ENCODE measurements at places on chromosomes 2 and 18. TPM values are rescaled to one million over a fixed set of nuclear protein-coding genes. Genes with fewer than 3 reads are reported as not detected.
A peak's percentile ranks its signal among the peaks of the same experiment; 100 is the strongest.

The APOB gene
- polyA plus RNA-seq: 0.34 TPM

GRCh38 chr2:108293850-108294249 lies 5.2 kb downstream of the SULT1C2 start:
- H3K27me3 ChIP-seq: no peaks in the 10 kb centered on the region
- no peaks in the 10 kb centered on the region for H3K4me1 ChIP-seq
- no peaks in the 10 kb centered on the region for H3K36me3 ChIP-seq
- no peak overlapping the region for H3K27ac ChIP-seq

GRCh38 chr2:105184420-105184819 lies 57.1 kb upstream of the GPR45 start:
- H3K27ac ChIP-seq: no peak overlapping the region
- peaks cover 5% of the 10 kb centered on the region for H3K27me3 ChIP-seq
- H3K4me3 ChIP-seq: no peak overlapping the region
- no peak for DNase-seq

GRCh38 chr2:10027660-10028330 lies 15.6 kb upstream of the KLF11 start:
- H3K4me1 ChIP-seq: no peaks in the 10 kb centered on the region
- H3K4me3 ChIP-seq: no peak overlapping the region
- H3K36me3 ChIP-seq: no peaks in the 10 kb centered on the region
- no peak overlapping the region for H3K27ac ChIP-seq
- no peaks in the 10 kb centered on the region for H3K27me3 ChIP-seq

The GPAT2 gene
- 6.9 TPM for polyA plus RNA-seq

DNA sequence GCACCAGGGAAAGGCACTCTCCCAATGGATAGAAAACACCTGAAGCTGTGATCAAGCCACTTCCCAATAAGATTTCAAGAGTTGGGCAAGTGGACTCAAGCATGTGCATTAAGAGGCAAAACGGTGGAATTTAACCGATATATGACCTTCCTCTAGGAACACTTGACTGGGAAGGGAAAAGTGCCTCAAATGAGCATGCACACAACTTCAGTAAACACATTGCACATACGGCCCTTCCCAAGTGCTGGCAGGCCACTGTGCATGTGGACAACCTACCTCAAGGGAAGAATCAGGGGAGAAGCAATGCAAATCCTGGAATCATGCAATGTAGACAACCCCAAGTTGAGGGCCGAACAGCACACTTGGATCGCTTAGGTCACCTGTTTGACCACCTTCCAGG lies 23.9 kb upstream of the SH3RF3 start:
- no peak overlapping the region for H3K27ac ChIP-seq
- DNase-seq: no peak

DNA sequence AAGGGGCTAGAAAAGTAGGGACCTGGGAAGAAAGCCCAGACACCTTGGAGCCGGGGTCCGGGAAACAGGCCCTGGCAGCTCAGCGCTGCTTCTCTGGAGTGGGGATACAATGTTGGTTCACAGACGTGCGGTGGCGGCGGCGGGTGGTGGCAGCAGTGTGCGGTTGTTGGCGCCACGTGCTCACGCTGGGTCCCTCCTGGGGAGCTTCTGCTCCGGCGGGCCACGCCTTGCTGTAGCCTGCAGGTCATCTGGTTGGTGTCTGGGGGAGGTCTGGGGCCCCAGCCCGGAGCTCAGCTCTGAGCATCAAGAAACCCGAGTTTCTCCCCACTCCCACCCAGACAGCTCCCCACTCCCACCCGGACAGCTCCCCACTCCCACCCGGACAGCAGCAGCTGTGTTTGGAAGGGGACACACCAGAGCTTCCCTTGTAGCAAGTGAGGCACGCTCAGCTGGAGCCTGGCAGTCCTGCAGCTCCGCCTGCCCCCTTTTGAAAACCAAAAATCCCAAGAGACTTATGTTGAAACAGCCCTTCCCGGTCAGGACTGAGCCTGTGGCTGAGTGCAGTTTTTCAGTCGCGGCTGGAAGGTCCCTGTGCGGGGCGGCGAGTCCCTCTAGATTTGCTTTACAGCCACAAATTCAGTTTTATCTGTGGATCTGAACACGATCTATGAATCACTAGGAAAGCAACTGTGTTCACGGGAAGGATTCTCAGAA lies 46.9 kb downstream of the NFATC1 start:
- peaks cover 44% of the 10 kb centered on the region for H3K4me1 ChIP-seq
- no peak overlapping the region for H3K27ac ChIP-seq
- no peaks in the 10 kb centered on the region for H3K27me3 ChIP-seq
- H3K4me3 ChIP-seq: no peak overlapping the region

- peak; percentile 13 for DNase-seq
- no peaks in the 10 kb centered on the region for H3K36me3 ChIP-seq
- H3K4me1 ChIP-seq: peaks cover 18% of the 10 kb centered on the region
- no peaks in the 10 kb centered on the region for H3K27me3 ChIP-seq
- H3K27ac ChIP-seq: peak overlapping the region; percentile 74
These were observed 90.1 kb downstream of the NFATC1 start for GRCh38 chr18:79485788-79486355.

The UGT1A1 gene
- not detected for polyA plus RNA-seq

DNA sequence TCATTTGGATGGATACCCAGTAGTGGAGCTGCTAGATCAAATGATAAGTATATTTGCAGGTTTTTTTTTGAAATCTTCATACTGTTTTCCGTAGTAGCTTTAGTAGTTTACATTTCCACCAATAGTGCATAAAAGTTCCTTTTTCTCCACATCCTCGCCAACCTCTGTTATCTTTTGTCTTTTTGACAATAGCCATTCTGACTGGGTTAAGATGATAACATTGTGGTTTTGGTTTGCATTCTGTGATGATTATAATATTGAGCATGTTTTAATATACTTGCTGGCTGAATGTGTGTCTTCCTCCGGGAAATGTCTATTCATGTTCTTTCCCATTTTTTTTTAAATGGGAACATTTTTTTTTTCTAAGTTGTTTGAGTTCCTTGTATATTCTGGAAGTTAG lies 260.0 kb downstream of the GULP1 start:
- H3K4me1 ChIP-seq: no peaks in the 10 kb centered on the region
- H3K4me3 ChIP-seq: no peak overlapping the region
- no peak overlapping the region for H3K27ac ChIP-seq
- no peaks in the 10 kb centered on the region for H3K27me3 ChIP-seq
- H3K36me3 ChIP-seq: no peaks in the 10 kb centered on the region

DNA sequence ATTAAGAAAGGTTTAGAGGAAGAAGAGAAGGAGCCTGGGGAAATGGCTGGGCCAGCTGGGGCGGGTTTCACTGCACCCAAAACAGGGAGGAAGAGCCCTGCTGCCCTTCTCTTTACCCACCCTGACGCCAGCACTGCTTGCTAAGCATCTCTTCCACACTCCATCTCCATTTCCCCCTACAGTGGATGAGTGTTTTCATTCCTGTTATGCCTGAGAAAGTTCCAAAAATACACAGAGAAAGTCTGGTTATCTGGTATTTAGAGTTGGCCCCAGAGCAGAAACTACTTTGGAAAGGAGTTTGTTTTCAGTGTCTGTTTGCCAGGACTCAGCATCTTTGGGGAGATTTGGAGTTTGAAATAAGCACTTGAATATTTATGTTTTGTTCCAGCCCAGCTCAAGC lies 451.0 kb downstream of the SLC4A3 start:
- H3K4me3 ChIP-seq: no peak overlapping the region
- H3K4me1 ChIP-seq: no peaks in the 10 kb centered on the region
- peak overlapping the region; percentile 44 for H3K27ac ChIP-seq

The FBXO41 gene
- 0.03 TPM for polyA plus RNA-seq

DNA sequence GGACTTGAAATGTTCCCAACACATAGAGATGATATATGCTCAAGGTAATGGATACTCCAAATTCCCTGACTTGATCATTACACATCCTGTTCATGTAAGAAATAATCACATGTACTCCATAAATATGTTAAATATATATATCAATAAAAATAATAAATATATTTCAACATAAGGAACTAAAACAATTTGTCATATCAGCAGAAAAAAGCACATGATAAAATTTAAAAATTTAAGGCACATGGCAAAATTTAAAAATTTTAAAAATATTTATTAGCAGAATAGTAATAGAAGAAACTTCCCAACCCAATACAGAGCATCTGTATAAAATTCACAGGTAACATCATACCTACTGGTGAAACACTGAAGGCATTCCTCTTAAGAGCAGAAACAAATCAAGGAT lies 109.6 kb upstream of the KYNU start:
- no peak overlapping the region for H3K27ac ChIP-seq
- H3K27me3 ChIP-seq: no peaks in the 10 kb centered on the region
- no peak for DNase-seq
- no peak overlapping the region for H3K4me3 ChIP-seq

- DNase-seq: no peak
- H3K36me3 ChIP-seq: no peaks in the 10 kb centered on the region
- no peaks in the 10 kb centered on the region for H3K27me3 ChIP-seq
- no peak overlapping the region for H3K27ac ChIP-seq
These were observed 488.9 kb upstream of the SOX11 start for GRCh38 chr2:5203134-5203755.

The RBM43 gene
- 1.8 TPM for polyA plus RNA-seq

The NYAP2 gene
- 0.90 TPM for polyA plus RNA-seq

DNA sequence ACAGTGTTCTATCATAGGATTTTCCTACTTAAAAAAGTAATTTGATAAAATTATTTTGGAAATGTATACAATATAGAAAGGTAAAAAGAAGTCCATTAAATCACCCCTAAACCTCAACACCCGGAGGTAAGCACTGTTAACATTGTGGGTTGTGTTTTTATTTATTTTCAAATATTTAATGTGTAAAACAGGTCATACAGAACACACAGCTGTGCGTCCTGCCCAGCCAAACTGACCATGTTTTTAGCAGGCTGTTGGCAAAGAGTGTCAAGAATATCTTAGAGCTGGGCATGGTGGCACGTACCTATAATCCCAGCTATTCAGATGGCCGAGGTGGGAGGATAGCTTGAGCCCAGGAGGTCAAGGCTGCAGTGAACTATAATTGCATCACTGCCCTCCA lies 78.8 kb upstream of the ZNF532 start:
- H3K27me3 ChIP-seq: no peaks in the 10 kb centered on the region
- DNase-seq: no peak
- peaks cover 32% of the 10 kb centered on the region for H3K4me1 ChIP-seq
- H3K36me3 ChIP-seq: no peaks in the 10 kb centered on the region
- H3K27ac ChIP-seq: peak overlapping the region; percentile 42

DNA sequence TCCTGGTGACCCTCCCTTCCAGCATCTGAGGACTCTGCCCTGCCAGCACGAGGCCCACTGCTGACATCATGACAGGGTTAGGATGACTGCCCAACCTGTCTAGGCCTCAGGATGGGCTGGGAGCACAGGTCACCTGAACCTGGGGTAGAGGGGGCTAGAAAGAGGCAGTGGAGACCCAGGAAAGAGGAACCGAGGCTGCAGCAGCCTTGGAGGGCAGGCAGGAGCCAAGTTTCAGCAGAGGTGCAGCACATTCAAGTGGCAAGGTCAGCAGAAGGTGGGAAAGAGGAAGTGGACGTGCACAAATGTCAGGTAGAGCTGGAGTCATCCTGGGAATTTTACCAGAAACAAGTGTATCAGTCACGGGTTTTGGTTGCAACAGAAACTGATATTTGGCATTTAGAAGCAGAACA lies 13.6 kb upstream of the RAB10 start:
- H3K4me3 ChIP-seq: no peak overlapping the region
- no peak for DNase-seq
- peaks cover 27% of the 10 kb centered on the region for H3K4me1 ChIP-seq
- H3K27ac ChIP-seq: no peak overlapping the region
- H3K27me3 ChIP-seq: no peaks in the 10 kb centered on the region
- no peaks in the 10 kb centered on the region for H3K36me3 ChIP-seq

DNA sequence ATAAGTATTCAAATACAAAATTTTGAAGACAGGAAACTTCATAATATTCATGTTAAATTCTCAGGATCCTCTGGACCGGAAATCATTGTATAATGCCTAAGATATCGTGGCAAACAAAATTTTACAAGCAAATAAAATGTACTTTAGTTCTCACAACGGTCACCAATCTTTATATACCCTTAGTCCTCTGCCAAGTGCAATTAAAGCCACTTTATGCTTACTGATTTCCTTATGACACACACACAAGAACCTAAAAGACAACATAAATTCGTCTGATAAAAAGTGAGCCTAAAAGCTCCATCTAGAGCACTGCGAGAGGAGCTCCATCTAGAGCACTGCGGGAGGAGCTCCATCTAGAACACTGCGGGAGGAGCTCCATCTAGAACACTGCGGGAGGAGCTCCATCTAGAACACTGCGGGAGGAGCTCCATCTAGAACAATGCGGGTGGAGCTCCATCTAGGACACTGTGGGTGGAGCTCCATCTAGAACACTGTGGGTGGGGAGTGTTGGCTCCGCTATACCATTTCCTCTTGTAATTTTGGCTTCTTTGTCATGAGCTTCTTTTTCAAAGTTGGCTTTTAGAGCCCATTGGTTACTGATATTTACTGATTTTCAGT lies 15.9 kb downstream of the ATP8B1 start:
- H3K27ac ChIP-seq: no peak overlapping the region
- H3K36me3 ChIP-seq: no peaks in the 10 kb centered on the region
- H3K4me1 ChIP-seq: peaks cover 50% of the 10 kb centered on the region
- no peak for DNase-seq
- no peak overlapping the region for H3K4me3 ChIP-seq

GRCh38 chr18:31487246-31488015 lies 10.5 kb upstream of the DSG2 start:
- DNase-seq: no peak
- no peaks in the 10 kb centered on the region for H3K4me1 ChIP-seq
- H3K27me3 ChIP-seq: no peaks in the 10 kb centered on the region
- no peak overlapping the region for H3K27ac ChIP-seq
- no peak overlapping the region for H3K4me3 ChIP-seq

GRCh38 chr2:180012523-180012922 lies 5.4 kb upstream of the CWC22 start:
- H3K27me3 ChIP-seq: no peaks in the 10 kb centered on the region
- no peak for DNase-seq
- no peak overlapping the region for H3K4me3 ChIP-seq
- no peaks in the 10 kb centered on the region for H3K36me3 ChIP-seq

The POTEJ gene
- not detected for polyA plus RNA-seq

- no peak for DNase-seq
- H3K36me3 ChIP-seq: no peaks in the 10 kb centered on the region
- no peaks in the 10 kb centered on the region for H3K4me1 ChIP-seq
These were observed 101.3 kb downstream of the CLIP4 start for GRCh38 chr2:29216609-29216909.

DNA sequence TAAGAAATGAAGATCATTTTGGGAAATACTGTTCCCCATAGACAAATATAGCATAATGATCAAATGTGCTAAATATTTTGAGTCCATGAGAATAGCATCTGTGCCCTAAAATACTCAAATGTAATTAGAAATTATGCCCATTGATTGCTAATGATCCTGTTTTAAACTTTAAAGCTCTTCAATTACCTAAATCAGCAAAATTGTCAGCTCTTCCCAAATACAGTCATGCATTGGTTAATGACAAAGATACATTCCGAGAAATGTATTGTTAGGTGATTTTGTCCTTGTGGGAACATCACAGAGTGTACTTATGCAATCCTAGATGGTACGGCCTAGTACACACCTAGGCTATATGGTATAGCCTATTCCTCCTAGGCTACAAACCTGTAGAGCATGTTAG lies 89.7 kb downstream of the NEB start:
- H3K27me3 ChIP-seq: no peaks in the 10 kb centered on the region
- H3K4me1 ChIP-seq: peaks cover 22% of the 10 kb centered on the region
- H3K36me3 ChIP-seq: peaks cover 8% of the 10 kb centered on the region

- H3K36me3 ChIP-seq: no peaks in the 10 kb centered on the region
- no peak for DNase-seq
- H3K4me1 ChIP-seq: no peaks in the 10 kb centered on the region
- no peaks in the 10 kb centered on the region for H3K27me3 ChIP-seq
These were observed 210.9 kb downstream of the L3MBTL4 start for GRCh38 chr18:6203791-6204190.
